Mammary epithelial cell (primary cell): ENCODE measurements at places on chromosomes 4 and X. TPM values are rescaled to one million over a fixed set of nuclear protein-coding genes. Genes with fewer than 3 reads are reported as not detected.
A peak's percentile ranks its signal among the peaks of the same experiment; 100 is the strongest.

Gene TLR6
- total RNA-seq, result 6.7 TPM

Gene CASP3
- total RNA-seq, result 34.2 and 49.8 TPM in 2 replicates

Gene GRIA3
- total RNA-seq, result 0.73 TPM in 1 of 2 replicates, not detected in the other

Gene TGIF2LX
- not detected in 2 replicates for total RNA-seq

Gene SLC10A6
- 0.67 TPM for total RNA-seq

Gene DSPP
- not detected for total RNA-seq

Gene DCLK2
- 0.67 TPM for total RNA-seq

DNA sequence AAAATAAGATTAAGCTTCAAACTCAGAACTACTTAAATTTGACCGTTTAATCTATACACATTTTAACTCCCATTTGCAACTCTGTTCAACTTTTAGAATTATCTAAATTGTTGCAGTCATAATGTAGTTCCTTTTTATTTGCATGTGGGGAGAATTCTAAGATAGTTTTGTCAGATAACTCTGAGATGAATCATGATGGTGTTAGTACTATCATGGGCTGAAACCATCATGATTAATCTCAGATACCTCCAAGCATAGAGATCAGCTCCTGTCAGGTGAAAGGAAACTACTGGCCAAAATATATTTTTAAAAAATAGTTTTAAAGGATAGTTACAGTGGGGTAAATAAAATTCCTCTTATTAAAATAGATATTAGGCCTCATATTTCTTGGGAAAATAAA lies 39.0 kb downstream of the FBXO8 start:
- DNase-seq, result peak; percentile 59

- no peak for DNase-seq
Measured at GRCh38 chr4:175667122-175667521, 144.9 kb downstream of the GPM6A start.

DNA sequence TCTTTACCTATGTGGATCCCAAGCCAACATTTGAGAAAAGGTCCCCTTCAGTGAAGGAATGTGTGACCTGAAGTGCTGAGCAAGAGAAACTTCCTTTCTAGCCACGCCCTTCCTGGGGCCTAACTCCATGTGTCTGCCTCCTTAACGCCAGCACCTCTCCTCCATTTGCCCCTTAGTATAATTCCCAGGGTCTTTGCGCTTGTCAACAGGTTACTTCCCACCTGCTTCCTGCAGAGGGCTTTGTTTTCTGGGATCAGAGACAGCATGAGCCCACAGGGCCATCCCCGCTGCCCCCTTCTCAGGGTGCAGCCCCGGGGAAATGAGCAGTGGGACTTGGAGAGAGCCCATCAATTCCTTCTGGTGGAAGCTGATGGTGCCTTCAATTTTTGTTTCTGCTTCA lies 45.9 kb upstream of the DRD5 start:
- no peak for DNase-seq

- DNase-seq, result no peak
Measured at GRCh38 chr4:165378398-165378744, 437 bp upstream of the CPE start.

GRCh38 chr4:9924750-9925149 lies 96.5 kb downstream of the SLC2A9 start:
- DNase-seq, result peak; percentile 91

DNA sequence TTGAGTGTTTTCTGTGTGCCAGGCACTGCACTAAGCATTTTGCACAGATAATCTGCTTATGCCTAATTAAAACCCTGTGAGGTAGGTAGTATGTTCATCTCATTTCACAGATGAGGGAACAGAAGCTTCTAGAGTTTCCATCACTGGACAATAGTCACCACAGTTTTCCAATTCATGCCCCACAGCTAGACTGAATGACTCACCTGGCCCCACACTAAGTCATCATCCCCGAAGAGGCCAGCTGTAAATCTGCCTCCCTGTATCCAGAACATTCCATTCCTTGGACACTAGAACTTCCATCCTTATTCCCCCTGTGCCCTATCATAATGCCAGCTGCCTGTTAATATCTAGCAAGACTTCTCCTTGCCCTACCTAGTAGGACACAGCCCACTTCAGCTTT lies 40.9 kb upstream of the NYX start:
- DNase-seq, result peak; percentile 61

DNA sequence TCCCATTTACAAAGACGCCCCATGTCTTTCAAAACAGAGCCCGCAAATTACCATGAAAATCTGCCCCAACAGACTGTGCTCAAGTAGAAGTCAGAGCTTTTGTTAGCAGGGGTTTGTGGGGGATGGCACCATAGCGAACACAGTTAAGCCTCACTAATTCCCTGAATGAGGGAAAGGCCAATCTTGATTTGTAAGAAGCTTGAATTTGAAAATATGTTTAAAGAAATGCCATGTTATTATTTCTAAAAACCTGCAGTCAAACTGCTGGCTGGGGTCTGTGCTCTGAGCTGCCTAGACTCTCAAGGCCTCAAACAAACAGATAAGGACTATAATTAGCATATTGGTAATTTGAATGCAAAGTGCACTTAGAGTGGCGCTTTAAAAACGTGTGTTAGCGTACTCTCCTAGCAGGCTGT lies 9.4 kb upstream of the PAK3 start:
- DNase-seq, result no peak

GRCh38 chr4:78691971-78692821 lies 84.0 kb upstream of the BMP2K start:
- no peak for DNase-seq

DNA sequence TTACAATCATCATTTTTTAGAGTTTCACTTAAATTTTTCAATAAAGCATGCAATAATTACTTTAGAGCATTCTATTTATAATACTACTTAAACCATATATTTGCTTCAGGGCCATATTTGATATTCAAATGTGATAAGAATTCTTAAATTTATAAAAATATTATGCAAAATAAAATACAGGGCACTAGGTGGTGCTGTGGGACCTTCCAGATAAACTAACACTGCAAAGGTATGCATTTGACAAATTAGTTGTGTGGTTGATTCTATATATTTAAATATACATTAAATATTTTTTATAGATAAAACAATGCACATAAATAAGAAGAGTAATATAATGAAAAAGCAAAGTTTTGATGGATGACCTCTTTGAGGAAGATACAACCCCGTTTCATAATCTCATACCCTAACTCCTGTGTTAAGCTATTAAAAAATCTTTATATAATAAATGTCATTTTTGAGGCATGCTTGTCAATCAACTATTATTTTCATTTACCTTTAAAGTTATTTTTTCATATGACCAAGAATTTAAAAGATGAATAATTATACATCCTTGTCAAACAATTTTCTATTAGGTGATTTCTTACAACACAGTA lies 128.4 kb downstream of the REELD1 start:
- no peak for DNase-seq

- peak; percentile 41 for DNase-seq
Measured at GRCh38 chrX:107826238-107827029, 768 bp downstream of the MID2 start.

GRCh38 chr4:114100288-114101031 lies 121.0 kb upstream of the ARSJ start:
- DNase-seq, result no peak

DNA sequence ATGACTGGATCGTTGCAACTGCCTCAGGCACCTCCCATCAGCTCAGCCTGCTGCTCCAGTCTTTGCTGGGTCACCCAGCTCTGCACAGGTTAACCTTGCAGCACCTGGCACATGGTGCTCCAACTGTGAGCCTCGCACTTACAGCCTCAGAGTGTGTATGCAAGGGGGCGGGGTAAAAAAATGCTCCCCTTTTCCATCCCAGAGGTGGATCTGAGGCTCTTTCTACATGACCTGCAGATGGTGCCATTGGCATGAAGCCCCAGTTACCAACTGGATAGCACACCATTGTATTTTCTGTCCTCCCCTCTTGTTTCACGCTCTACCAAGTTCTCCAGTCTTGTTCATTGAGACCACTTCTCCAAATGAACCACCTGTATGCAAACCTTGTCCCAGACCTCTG lies 46.2 kb upstream of the TRPC3 start:
- DNase-seq, result no peak

GRCh38 chrX:40093586-40093985 lies 4.2 kb downstream of the BCOR start:
- DNase-seq, result no peak

DNA sequence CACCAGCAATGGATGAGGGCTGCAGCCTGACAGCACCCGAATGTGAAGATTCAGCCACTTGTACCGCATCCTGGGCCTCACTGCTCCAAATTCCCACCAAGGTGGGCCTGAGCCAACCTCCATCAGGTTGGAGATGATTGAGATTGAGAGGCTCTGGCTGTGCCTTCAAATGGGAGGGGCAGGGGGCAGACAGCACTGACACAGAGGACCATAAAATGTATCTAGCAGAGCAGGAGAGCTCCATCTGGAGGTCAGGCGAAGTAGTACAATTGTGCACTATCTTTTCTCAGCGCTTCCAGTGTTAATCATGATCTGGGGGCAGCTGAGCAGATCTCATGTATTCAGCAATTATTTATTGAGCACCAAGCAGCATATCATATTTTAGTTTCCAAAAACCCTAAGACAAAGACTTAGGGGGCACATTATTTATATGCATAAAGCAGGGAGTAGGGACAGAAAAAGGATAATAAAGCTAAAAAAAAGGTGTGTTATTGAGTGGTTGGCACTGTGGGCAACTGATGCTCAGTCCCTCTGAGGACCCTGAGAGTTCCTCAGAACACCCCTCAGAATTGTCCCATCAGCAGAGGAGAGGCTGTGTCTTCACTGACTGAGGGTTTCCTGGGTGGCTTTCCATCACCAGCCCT lies 31.6 kb upstream of the C1QTNF7 start:
- DNase-seq, result peak; percentile 29

DNA sequence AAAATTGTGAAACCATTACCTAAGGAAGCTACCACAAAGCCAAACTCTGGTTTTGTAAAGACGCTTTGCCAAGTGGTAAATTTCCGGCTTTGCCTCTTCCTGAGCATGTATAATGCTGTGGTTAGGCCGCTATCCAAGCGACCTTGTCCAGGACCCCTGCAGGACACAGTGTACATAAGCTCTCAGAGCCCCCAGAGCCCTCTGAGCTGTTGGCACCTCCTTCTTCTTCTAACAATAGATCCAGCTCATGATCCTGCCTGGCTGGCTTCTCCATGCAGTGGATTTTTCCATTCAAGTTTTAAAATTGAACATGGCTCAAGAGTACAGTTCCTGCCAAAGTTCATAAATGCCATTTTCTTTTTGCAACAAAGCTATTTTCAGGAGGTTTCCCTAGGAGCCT lies 326.7 kb downstream of the MAPK10 start:
- DNase-seq, result no peak

GRCh38 chr4:142447009-142447408 lies 399.1 kb downstream of the INPP4B start:
- DNase-seq, result no peak

GRCh38 chrX:96474029-96474740 lies 210.5 kb upstream of the DIAPH2 start:
- DNase-seq, result no peak

GRCh38 chrX:281166-281999 lies at the start of gene PLCXD1:
PLCXD1 (plus strand) TSS chrX:281381; CDS start chrX:284188, 2,807 bp downstream.
- no peak for DNase-seq

DNA sequence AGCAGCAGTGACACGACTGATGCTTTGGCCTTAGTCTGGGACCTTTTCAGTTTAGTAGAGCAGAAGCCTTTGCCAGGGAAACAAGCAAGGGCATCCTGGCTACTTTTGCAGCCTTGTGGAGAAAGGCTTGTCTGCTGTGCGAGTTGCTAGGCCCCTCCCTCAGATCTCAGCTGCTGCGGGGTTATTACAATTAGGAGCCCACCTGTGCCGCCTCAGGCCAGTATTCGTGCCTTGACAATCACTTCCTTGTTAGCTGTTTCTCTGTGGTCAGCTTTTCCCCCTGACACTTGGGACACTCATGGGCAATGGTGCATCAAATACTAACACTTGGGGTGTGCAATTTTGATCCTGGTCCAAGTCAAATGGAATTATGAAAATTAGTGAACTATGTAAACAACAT lies 67.9 kb downstream of the SH2D1A start:
- DNase-seq, result no peak

DNA sequence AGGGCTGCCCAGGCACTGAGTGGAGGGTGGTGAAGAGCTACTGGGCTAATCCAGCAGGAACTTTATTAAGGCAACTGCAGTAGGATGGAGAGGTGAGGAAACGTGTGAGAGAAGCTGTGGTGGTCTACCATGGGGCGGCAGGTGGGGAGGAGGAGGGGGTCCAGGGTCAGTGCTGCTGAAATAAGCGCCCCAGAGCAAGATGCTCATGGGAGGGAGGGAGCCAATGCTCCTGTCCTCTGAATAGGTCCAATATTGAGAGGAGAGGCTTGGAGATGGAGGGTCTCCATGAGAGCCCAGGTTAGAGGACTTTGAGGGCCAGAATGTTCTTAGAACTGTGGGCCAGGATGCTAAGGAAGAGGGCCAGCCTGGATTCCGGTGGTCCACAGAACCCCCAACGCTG lies 35.2 kb downstream of the EVC start:
- no peak for DNase-seq

- no peak for DNase-seq
Measured at GRCh38 chrX:69505772-69506616, 1.9 kb downstream of the NALF2 start.
